ENCODE measurements at places on chromosomes 7 and 10. TPM values are rescaled to one million over a fixed set of nuclear protein-coding genes. Genes with fewer than 3 reads are reported as not detected.
A peak's percentile ranks its signal among the peaks of the same experiment; 100 is the strongest.

- DNase-seq: peak; percentile 93
Observed at GRCh38 chr10:80498833-80499741, 38.6 kb upstream of the SH2D4B start.

DNA sequence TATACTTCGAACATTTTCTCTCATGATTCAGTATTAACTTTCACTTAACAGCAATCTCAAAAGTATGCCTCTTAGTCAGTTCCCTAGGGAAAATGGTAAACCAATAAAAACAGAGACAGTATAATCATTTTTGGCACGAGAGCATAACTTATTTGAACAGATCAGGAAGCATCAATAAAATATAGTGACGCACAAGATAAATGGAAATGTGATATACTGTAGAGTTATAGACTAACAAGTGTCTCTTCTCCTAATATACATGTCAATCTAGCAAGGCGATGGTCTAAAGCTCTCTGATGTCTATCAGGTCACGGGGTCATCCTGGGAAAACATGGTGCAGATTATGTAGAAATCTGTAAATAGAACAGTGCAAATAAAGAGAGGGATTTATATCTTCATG lies 131.6 kb downstream of the HGF start:
- DNase-seq: no peak

ZNF775 gene
- 11.1 TPM for total RNA-seq

DNA sequence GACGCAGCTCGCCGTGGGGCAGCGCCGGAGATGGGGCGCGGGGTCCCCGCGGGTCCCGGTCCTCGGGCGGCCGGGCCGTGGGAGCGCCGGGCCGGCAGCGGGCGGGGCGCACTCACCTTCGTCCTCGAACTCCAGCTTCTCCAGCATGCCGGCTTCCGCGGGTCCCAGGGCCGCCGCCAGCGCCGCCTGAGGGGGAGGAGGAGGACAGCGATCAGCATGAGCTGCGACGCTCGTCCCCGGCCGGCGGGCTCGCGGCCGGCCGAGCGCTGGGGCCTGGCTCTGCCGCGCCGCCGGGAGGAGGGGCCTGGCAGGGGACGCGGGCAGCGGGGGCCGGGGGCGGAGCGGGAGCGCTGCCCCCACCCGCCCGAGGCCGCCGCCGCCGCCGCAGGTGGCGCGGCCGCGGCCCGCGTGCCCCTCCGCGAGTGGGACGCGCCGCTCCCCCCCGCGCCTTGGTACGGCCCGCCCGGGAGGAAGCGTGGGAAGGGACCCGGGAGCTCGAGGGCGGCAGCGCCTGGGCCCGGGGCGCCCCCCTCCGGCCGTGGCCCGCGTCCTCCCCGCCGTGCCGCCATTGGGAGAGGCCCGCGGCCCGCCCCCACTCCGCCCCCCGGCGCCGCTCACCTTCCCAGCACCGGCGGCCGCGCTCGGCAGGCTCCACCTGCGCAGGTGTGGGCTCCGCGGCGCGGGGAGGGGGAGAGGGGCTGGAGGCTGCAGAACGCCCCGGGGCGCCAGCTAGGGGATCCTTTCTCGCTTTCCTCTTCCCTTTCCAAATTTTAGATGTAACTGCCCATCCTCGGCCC lies 112.5 kb upstream of the RHEB start:
- peak; percentile 84 for DNase-seq

DNA sequence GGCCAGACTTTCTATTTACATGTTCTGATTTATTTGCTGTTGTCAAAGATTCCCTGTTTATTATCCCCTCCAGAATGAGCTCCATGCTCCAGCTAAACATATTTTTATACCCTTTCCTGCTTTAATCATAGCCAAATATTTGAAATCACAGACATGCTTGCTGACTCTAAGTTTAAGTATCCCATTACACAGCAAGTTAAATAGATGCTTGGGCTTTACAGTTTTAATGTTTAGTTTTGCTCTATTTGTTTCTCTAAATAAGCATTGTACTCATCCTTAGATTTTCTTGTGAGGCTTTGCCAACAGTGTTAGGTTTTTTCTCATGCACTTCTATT lies 196.8 kb downstream of the TAX1BP1 start:
- DNase-seq: no peak

GRCh38 chr10:89750441-89750840 lies 49.1 kb downstream of the KIF20B start:
- no peak for DNase-seq

DNA sequence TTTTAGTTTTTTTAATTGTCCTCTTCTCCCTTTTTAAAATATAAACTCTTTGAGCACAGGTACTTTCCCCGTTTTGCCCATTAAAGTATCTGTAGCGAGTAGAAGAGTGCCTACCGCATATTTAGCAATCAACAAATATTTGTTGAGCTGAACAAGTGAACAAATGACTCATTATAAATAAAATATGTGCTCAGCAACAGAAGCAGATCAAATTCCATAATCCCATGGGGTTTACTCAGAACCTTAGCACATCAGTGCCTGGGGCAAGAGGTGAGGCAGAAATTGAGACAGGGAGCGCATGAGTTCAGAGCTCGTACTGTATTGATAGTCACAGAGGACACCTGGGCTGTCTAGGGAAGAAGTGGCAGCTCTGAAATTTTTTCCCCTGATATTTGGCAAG lies 161.0 kb downstream of the SEM1 start:
- DNase-seq: no peak

DNA sequence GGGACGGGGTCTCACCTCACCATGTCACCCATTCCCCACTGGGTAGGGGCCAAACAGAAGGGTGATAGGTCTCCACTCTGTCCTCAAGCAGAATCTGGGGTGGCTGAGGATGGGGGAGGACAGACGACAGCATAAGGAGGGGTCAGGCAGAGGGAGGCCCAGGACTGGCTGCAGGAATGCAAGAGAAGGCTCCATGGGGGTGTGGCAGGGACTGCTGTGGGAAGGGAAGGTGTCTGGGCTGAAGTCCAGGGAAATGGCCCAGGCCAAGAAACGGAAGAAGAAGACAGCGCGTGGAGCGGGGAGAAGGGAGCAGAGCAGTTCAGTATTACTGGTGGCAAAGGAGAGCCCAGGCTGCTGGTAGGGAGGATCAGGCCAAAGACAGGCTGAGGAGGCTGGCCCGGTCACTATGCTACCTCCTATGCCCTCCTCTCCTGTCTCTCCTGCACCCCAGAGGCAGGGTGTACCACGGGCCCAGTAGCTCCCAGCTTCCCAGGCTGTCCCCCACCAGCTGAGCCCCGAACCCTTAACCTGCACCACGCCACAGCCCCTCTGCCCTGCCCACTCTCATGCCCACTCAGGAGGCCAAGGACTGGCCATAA lies 60.9 kb downstream of the GRB10 start:
- DNase-seq: no peak

DNA sequence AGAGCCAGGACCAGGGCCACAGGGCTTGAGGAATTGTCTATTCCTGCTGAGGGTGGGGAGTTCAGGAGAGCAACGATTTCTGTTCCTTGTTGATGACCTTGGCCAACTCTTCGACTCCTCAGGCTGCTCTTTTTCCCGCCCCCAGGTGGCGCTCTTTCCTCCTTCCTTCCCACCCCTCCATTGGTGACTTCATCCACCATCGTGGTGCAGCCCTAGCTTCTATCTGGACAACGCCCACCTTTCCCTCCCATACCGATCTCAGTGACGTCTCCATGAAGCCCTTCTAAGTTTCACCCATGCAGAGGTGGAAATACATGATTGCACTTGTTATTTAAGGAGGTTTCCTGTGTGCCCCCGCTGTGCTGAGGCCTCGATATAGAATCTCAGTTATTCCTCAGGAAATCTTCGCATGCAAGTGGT lies 22.1 kb upstream of the CARD11 start:
- DNase-seq: no peak

MMRN2 gene
- total RNA-seq: 66.2 TPM

HERC4 gene
- 95.1 TPM for total RNA-seq

DNA sequence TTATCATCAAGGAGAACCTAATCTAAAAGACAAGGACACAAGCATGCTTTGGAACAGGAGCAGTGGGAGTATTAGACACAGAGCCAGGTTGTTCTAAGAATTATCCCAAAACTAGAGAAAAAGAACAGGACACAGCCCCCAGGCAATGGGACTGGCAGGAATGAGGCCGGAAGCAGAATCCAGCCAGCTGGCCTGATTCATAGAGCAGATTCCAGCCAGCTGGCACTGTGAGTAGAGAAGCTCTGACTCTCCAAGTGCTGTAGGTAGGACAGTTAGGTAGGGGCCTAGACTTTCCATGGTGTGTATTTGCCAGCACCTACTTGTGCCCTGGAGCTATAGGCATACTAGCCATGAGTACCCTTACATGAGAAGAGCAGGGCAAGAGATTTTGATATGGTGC lies 13.3 kb upstream of the RAB18 start:
- DNase-seq: no peak

DNA sequence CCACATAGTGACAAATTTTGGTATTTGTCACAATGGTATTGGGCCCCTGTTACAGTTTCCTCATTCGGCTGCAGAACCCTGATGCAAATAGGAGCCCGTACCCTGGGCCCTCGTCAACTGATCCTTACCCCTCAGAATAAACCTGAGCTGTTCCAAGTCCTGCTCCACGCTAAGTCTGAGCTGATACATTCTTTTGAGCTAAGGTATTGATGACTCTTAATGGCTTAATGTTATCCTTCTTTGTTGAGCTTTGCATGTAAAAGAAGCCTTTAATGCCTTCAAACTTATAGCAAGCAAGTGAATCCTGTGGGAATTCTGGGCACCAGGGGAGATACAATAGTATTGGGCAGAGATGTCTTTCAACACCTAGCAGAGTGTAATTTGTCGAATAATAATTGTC lies 31.8 kb downstream of the GATA3 start:
- DNase-seq: no peak

ASB10 gene
- total RNA-seq: not detected

OR6B1 gene
- total RNA-seq: not detected

SEMA4G gene
- total RNA-seq: 15.3 TPM

DNA sequence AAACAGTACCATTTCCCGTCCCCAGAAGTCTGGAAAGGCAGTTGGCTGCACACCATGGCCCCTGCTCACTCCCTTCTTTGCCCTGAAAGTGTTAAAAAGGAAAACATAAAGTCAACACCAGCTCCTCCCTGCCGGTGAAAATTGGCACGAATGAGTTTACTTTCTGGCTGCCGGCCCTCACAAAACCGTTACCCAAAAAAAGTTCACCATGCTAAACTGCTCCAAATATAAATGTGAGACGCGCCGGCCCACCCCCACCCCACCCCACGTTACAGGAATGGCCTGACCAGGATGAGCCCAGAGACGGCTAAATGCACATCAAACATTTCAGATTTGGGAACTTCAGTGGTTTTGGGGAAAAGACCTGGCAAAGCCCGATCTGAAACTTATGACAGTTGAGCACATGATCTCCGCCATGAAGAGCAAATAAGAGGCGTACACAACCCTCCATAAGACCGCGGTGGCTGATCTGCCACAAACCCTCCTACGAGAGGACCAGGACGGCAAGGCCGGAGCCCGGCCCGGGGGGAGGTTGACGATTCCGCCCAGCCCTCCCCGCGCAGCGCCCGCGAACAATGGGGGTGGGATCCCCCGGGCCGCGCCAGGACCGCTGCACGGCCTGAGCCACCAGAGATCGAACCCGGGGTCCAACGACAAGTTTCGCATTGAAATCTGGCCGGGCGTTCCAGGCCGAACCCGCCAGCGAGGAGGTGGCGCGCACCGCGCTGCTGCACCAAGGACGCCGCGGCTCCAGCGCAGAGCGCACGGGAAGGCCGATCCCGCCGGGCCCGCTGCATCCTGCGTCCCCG lies 952 bp downstream of the DIP2C start:
- no peak for DNase-seq

CAMK2B gene
- total RNA-seq: 26.9 TPM

GRCh38 chr10:34031400-34031799 lies 696.9 kb upstream of the NRP1 start:
- peak; percentile 63 for DNase-seq

C1QL3 gene
- total RNA-seq: not detected

DNA sequence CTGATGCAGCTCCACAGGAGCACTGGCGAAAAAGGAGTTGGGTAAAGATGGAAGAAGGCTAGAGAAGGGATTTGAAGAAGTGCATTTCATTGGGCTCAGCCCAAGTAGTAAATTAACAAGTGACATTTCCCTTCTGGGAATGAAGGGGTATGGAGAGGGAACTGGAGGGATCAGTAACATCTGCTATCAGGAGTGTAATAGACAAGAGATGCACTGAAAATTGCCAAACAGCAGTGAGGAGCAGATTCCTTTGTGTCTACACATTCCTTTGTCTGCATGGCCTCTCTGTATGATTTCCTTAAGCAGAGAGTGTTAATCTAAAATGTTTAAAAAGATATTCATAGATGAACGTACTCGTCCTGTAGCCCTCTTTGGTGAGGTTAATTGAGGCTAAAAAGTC lies 148.2 kb upstream of the FERD3L start:
- DNase-seq: no peak

DNA sequence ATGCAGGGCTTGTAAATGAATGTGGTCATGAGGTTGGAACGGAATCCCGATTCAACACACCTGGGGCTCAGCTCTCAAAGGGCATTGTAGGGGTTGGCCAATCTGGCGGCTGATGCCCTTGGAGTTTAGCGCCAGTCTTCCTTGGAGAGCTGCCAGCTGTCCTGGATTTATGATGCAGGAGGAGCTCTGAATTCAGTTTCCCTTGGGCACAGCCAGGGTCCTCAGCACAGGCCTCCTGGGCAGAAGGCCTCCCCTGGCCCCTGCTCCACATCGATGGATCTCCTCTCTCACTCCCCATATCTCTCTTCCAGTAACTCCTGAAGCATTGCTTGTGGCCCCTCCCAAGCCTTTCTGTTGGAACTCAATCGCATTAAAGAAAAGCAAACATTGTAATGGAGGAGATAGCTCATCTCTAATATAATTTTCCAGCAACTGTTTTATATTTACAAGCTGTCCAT lies 985 bp upstream of the CYTH3 start:
- no peak for DNase-seq

DNA sequence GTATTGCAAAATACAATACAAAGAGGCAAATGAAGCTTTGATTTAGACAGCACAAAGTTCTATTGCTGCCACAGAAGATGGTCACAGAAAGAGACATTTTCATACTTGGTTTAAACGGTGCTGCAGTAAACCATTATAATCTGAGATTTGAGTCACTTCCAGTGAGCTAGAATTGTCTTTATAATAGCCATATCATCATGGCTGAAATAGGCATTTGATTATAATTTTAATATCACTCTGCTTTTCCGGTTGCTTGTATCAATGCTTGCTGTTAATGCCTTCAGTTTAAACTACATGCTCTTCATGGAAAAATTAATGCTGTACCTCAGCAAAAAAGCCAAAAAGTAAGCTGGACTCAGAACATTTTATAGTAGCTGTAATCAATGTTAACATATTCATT lies 48.5 kb downstream of the CPEB3 start:
- DNase-seq: no peak

GRCh38 chr7:2490181-2490651 lies 14.0 kb upstream of the GRIFIN start:
- DNase-seq: peak; percentile 48

LIPN gene
- total RNA-seq: 0.31 TPM

PNLIPRP2 gene
- 1.6 TPM for total RNA-seq

GRCh38 chr7:26293569-26294308 lies 2.1 kb downstream of the SNX10 start:
- no peak for DNase-seq

All from sciatic nerve (tissue), 2 donors.